ENCODE measurements at places on chromosomes 3 and 15.

GRCh38 chr15:38128341-38128781, 124.3 kb upstream of the SPRED1 start:
- peaks cover 27% of the 10 kb centered on the region for H3K4me1 ChIP-seq
- no peak for ATAC-seq
- no peak overlapping the region for H3K4me3 ChIP-seq
- no peaks in the 10 kb centered on the region for H3K27me3 ChIP-seq
- no peaks in the 10 kb centered on the region for H3K36me3 ChIP-seq

DNA sequence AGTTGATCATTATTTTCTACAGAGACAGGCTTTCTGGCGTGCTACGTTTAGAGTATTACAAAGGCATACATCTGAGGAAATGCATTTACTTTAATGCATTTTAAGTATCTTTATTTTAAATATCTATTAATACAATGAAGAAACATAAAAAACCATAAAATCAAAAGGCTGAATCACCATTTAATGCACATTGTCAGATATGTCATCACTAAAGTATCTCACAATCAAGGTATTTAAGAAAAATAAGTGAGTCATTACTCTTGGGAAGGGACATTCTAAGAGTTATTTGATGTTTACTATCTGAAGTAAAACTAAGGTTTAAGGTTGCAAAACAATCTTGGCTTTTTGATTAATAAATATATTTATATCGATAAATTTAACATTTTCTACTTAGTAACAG, 102.2 kb downstream of the CTNNB1 start:
- no peaks in the 10 kb centered on the region for H3K36me3 ChIP-seq
- H3K4me3 ChIP-seq: no peak overlapping the region
- no peak overlapping the region for H3K27ac ChIP-seq
- no peak for ATAC-seq

DNA sequence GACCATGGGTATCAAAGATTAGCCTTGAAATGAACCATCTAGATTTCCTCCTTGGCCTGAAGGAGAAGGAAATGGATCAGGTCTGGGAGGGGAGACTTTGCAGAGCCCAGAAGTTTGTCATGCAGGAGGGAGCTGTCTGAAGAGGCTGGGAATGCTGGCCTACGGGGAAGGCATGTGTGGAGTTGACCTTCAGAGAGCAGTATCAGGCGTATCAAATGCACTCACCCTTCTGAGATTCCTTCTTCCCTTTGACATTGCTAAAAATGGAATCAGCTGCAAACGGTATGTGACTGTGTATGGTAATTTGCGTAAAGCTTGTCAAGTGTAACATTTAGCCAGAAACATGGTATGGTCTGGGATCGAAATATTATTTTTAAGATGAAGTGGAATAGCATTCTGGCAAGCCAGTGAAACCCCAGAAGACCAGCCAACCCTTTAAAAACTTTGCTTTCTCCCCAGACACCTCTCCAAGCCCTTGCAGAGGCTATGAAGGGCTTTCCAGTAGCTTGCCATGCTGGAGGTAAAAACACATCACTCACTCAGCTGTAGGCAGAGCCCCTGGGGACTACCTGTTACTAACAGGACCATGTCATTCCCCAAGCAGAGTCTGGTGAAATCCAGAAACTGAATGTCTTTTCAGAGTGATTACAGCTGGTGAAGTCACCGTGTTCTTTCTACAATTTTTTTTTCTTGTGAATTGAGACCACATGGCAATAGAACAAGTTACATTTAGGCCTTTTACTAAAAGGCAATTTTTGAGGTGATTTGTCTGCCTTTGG, 174.7 kb upstream of the SLC24A5 start:
- H3K36me3 ChIP-seq: no peaks in the 10 kb centered on the region
- no peaks in the 10 kb centered on the region for H3K4me1 ChIP-seq
- ATAC-seq: no peak
- H3K27me3 ChIP-seq: peaks cover 9% of the 10 kb centered on the region

DNA sequence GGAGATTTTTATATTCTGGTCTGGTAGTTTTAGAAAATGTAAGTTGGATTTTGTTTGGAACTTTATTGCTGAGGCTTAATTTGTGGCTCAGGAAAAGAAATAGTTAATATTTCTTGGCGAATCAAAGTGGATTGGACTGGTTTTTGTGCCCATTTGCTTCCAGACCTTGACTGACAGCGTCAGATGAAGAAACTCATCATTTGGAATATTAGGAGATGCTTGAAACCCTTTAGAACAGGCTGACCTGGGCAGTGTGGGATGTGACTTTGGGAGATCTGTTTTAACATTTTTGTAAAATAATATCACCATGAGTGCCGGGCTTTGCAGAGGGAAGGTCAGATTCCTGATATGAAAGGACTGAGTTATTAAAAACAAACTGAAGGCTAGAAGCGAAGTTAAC, 83.0 kb downstream of the AAGAB start:
- peaks cover 86% of the 10 kb centered on the region for H3K36me3 ChIP-seq
- ATAC-seq: no peak
- H3K27ac ChIP-seq: no peak overlapping the region
- H3K27me3 ChIP-seq: no peaks in the 10 kb centered on the region

DNA sequence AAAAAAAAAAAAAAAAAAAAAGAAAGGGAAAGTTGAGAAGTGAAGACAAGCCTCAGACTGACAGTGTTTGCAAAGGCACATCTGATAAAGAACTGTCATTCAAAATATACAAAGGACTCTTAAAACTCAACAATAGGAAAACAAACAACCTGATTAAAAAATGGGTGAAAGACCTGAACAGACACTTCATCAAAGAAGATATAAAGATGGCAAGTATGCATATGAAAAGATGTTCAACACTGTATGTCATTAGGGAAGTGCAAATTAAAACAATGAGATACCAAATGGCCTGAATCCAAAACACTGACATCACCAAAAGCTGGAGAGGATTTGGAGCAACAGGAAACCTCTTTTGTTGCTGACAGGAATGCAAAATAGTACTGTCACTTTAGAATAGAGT, 48.6 kb downstream of the MCCC1 start:
- ATAC-seq: no peak
- H3K4me1 ChIP-seq: peaks cover 21% of the 10 kb centered on the region
- peaks cover 58% of the 10 kb centered on the region for H3K36me3 ChIP-seq

DNA sequence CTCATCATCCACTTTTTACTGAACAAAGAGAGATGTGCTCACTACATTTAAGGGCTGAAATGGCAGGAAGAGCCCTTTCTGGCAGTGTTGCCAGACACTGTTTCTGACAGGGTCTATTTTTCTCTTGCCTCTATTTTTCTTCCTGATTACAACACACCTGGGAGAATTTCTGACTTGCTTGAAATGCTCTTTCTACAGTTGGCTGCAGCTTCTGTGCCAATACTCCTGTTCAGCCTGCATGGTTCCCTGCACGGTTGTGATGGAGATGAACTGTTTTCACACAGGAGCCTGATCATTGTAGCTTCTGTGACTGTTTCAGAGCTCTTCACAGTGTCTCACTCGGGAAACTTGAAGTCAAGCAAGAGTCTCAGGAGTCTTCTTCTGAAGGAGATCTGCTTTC, 83.0 kb upstream of the DLG1 start:
- ATAC-seq: no peak
- no peak overlapping the region for H3K27ac ChIP-seq
- H3K36me3 ChIP-seq: no peaks in the 10 kb centered on the region

- ATAC-seq: no peak
- H3K27ac ChIP-seq: peak overlapping the region; percentile 89
- peaks cover 33% of the 10 kb centered on the region for H3K4me1 ChIP-seq
- H3K4me3 ChIP-seq: peak overlapping the region; percentile 82
Observed at GRCh38 chr15:67840749-67841512, 1.1 kb upstream of the RNU6-1 start.

DNA sequence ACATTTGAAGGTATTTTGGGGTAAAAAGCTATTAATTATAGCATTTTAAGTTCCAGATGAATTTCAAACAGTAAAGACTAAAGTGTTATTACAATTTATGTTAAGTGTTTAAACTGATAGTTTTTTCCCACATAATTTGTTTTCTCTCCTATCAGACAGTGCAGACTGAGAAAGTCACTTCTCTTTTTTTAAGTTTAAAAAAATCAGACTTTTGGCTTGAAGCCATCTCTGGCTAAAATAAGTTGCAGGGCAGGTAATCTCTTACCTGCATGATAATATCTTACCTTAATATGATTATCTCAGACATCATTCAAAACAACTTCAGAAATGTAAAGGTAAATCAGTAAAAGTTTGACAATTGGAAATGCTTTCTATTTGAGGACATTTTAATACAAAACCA, 21.5 kb upstream of the RAB6B start:
- no peaks in the 10 kb centered on the region for H3K4me1 ChIP-seq
- H3K4me3 ChIP-seq: no peak overlapping the region
- ATAC-seq: no peak
- H3K27me3 ChIP-seq: peaks cover 34% of the 10 kb centered on the region

GRCh38 chr3:124530916-124531315, 199.3 kb upstream of the UMPS start:
- H3K36me3 ChIP-seq: no peaks in the 10 kb centered on the region
- H3K4me3 ChIP-seq: no peak overlapping the region
- H3K27ac ChIP-seq: no peak overlapping the region

DNA sequence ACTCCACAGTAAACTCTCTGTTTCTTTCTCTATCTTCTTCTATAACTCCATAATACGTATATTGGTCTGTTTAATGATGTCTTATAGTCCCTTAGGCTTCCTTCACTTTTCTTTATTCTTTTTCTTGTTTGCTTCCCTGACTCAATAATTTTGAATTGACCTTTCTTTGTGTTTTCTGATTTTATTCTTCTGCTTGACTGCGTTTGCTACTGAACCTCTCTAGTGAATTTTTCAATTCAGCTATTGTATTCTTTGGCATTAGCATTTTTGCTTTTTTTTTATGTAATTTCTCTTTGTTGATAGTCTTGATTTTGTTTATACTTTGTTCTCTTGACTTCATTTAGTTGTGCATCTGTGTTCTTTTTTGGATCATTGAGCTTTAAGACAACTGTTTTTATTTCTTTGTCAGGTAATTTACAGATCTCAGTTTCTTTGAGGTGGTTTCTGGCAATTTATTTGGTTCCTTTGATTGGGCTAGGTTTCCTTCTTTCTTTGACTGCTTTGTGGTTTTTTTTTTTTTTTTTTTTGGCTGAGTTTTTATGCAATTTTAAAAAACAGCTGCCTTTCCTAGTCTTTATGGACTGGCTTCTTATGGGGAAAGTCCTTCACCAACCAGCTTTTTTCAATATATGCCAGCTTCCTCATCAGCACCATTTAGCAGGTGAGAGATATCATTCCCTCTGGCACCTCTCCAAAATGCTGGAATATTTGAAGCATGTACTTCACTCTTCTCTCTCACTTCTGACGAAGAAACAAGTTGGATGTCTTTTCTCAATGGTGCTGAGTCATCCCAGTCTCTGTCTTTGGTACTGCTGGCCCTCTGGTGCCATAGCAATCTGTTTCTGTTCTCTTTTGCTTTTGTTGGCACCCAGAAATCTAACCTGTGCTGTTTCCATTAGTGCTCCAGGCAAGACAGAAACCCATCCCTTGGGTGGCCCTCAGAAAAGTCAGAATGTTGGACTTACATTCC, 17.6 kb downstream of the RSRC1 start:
- H3K4me1 ChIP-seq: peaks cover 16% of the 10 kb centered on the region
- H3K27ac ChIP-seq: peak overlapping the region; percentile 32
- peaks cover 88% of the 10 kb centered on the region for H3K36me3 ChIP-seq
- H3K4me3 ChIP-seq: no peak overlapping the region

DNA sequence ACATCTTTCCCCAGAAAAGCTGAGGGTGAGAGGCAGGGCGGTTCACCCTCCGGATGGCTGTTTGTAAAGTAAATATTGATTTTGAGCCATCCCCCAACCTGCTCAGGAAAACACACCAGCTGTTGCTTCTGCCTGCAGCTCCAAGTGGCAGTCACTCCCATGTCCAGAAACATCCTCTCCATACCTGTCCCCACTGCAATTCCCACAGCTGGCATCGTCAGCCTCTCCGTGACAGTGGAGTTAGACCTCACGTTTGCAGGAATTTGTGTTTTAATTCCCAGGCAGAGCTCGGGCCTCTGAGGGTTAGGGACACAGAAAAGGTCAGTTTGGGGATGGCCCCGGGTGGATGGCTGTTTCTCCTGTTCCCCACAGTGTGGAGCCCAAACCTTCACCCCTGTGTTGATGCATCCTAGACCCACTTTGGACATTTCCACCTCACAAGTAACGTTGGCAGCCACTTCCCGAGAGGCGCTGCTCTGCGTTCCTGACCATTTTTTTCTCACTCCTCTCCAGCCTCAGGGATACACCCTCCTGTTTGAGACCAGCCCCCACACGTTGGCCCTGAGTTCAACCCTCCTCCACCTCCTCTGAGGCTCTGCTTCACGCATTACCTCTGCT, 11.8 kb upstream of the FAM174B start:
- peaks cover 24% of the 10 kb centered on the region for H3K27me3 ChIP-seq
- ATAC-seq: no peak
- no peak overlapping the region for H3K27ac ChIP-seq
- H3K4me3 ChIP-seq: no peak overlapping the region

DNA sequence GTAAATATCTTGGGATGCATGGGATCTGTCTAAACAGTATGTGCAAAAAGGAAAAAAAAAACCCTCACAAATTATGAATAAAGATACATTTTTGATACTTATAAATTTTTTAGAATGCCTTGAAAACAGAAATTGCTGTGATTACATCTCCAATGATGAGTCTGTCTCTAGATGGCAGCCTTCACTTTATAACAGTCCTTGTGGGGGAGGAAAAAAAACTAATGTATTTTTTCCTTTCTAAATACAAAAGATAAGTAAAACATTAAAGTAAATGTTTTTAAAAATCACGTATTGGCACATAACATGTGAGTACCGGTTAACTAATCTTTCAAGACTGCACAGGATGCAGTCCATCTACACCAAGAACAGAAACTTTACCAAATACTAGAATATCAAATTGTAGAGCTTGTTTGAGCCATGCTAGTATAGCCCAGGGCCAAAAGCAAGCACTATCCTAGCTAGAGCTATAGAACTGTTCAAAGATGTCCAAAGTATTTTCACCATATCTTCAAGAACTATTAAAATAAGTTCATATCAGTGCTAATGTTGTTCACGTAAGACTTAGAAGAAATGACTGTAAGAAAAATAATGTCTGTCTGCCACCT, 206.4 kb downstream of the STAG1 start:
- H3K27me3 ChIP-seq: no peaks in the 10 kb centered on the region
- no peak overlapping the region for H3K4me3 ChIP-seq
- peaks cover 25% of the 10 kb centered on the region for H3K36me3 ChIP-seq
- no peak overlapping the region for H3K27ac ChIP-seq

GRCh38 chr15:73751899-73752805, 999 bp downstream of the INSYN1 start:
- no peaks in the 10 kb centered on the region for H3K36me3 ChIP-seq
- ATAC-seq: no peak
- no peaks in the 10 kb centered on the region for H3K4me1 ChIP-seq
- no peak overlapping the region for H3K4me3 ChIP-seq
- no peak overlapping the region for H3K27ac ChIP-seq
- peaks cover 54% of the 10 kb centered on the region for H3K27me3 ChIP-seq

- peaks cover 43% of the 10 kb centered on the region for H3K4me1 ChIP-seq
- no peak overlapping the region for H3K4me3 ChIP-seq
- no peaks in the 10 kb centered on the region for H3K36me3 ChIP-seq
- H3K27me3 ChIP-seq: peaks cover 9% of the 10 kb centered on the region
- H3K27ac ChIP-seq: peak overlapping the region; percentile 34
Observed at GRCh38 chr15:74316141-74316540, 51.3 kb downstream of the CYP11A1 start.

GRCh38 chr3:8839607-8840325, 70.4 kb upstream of the OXTR start:
- no peak overlapping the region for H3K4me3 ChIP-seq
- H3K27ac ChIP-seq: no peak overlapping the region
- H3K36me3 ChIP-seq: no peaks in the 10 kb centered on the region
- ATAC-seq: no peak
- H3K27me3 ChIP-seq: no peaks in the 10 kb centered on the region

GRCh38 chr3:16290827-16291196, 25.8 kb downstream of the OXNAD1 start:
- peak overlapping the region; percentile 20 for H3K27ac ChIP-seq
- H3K4me1 ChIP-seq: peaks cover 30% of the 10 kb centered on the region
- no peak overlapping the region for H3K4me3 ChIP-seq
- H3K27me3 ChIP-seq: no peaks in the 10 kb centered on the region

Measured in stimulated activated memory B cell treated with anti-CD40 and anti-IgM and Interleukin-4, amounts not matched to agents 10 μg/mL and 1 μg/mL and 100 μg/mL, for 72 hours (primary cell).